ENCODE measurements at places on chromosomes 7 and 10. TPM values are rescaled to one million over a fixed set of nuclear protein-coding genes. Genes with fewer than 3 reads are reported as not detected.

The GSTO1 gene
- total RNA-seq, result 128 TPM

The RNF32 gene
- 2.0 TPM for total RNA-seq

The GHRHR gene
- not detected for total RNA-seq

The GNAT3 gene
- total RNA-seq, result not detected

The FKBP6 gene
- not detected for total RNA-seq

The LRRD1 gene
- total RNA-seq, result not detected

The HECTD2 gene
- 6.8 TPM for total RNA-seq

GRCh38 chr10:96334616-96335526 lies 23.9 kb downstream of the OPALIN start:
- DNase-seq, result no peak

- no peak for DNase-seq
Observed at GRCh38 chr10:28177944-28178637, 124.8 kb downstream of the MPP7 start.

- peak; percentile 44 for DNase-seq
Observed at GRCh38 chr10:26367771-26368170, 70.4 kb upstream of the APBB1IP start.

DNA sequence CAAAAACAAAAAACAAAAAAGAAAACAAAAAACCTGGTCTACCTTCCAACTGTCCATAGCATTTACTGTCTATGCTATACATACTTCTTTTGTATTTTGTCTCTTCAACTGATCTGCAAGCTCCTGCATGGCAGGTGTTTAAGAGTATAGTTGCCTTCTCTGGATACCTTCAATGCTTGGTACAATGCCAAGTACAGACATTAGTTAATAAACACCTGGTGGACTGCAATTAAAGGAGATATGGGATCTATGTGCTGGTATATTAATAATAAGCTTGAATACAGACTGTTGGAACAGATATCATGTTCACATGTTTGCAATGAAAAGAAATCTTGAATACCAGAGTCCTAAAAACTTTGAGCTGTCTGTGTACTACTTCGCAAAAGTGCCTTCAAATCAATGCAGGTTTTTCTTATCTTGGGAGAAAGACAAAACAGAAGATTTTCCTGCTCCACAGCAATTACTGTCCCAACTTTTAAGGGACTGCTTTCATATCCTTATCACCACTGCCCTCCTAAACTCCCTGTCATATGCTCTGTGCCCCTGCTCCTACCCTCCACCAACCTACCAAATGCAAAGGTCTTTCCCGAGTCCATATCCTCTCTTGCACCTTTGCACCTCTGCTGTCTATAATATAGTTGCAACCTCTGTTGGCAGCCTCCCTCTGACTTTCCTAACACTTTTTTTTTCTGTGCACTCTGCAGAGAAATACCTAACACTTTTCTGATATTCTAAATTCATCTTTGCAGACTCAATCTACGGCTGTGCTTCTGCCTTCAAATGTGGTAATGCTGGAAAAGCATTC lies 85.1 kb downstream of the DNMBP start:
- no peak for DNase-seq

DNA sequence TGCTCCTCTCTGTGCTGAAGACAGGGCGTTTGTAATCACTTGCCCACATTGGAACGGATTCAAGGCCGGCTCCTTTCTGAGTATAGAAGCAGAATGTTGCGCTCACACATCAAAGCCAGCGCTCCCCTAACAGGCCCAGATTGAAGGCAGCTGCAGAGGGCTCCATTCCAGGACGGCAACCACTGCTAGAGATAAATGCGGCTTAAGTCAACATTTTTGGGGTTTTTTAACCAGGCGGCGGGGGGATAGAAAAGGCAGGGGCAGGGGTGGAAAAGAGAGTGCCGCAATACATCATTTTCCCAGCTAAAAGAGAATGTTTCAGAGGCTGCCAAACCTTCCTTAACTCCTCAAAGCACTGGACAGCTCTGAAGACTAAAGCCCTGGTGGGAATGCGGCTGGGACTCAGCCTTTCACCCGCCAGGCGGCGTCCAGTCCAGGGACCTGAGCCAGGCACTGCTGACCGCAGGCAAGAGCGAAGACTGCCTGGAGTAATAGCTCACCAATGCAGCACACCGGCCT lies 189.6 kb downstream of the TNS3 start:
- no peak for DNase-seq

- DNase-seq, result no peak
Observed at GRCh38 chr10:99685597-99685967, 26.3 kb downstream of the ENTPD7 start.

DNA sequence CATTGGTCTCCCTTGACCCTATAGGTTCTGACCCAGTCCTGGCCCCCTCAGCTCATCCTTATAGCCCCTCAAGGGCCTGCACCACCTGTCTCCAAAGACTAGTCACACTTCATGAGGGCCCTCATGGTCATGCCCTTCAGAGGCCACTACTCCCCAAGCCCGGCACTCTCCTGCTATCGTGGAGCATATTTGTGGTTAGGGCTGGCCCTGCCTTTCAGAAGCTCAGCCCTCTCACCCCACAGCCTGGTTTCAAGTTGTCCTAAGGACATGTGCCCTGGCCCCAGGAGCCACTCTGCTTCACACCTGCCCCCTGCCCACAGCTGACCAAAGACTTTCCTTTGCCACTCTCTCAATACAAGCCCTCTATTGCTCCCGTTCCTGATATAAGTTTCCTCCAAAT lies 60.3 kb upstream of the LBX1 start:
- no peak for DNase-seq

GRCh38 chr10:31709028-31709427 lies 219.6 kb downstream of the ARHGAP12 start:
- DNase-seq, result no peak

GRCh38 chr7:32266932-32267475 lies 196.8 kb upstream of the PDE1C start:
- no peak for DNase-seq

GRCh38 chr10:107340326-107340725 lies 175.8 kb upstream of the SORCS1 start:
- no peak for DNase-seq

DNA sequence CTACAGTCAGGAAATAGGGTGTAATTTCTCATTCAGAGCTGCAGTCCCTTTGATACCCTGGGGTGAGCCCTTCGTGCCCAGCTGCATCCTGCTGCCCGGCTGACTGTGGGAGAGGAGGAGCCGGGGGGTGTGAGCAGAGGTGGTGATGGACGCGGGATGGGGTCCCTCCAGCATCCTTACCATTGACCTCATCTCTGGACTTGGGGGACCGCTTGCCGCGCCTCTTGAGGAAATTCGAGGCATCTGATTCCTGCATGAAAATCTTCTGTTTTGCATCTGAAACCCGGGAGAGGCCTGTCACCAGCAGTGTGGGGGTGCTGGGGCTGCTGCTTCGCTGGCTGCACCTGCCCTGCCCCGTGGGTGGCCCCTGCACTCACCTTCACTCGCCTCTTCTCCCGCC lies 816 bp downstream of the UCMA start:
- DNase-seq, result no peak

DNA sequence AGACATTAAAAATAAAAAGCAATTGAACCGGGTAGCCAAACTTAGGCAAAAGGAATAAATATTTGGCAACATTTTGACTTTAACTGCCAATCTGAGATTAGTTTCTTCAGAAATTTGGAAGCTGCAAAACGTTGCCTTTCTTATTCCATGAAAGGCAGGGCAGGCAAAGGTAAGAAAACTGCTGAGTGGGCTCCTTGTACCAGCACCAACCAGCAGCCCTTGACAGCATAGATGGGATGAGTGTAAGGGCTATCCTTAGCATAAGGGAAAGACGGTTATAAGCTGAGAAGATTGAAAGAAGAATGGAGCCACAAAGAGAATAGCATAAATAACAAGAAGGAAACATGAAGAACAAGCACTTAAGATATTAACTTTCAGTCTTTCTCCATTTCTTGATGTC lies 28.6 kb downstream of the AP3M1 start:
- DNase-seq, result no peak

GRCh38 chr7:77262316-77262715 lies 62.7 kb upstream of the FGL2 start:
- DNase-seq, result no peak

GRCh38 chr7:37928878-37929277 lies 8.4 kb downstream of the EPDR1 start:
- DNase-seq, result no peak

GRCh38 chr10:111108441-111108840 lies 31.6 kb downstream of the ADRA2A start:
- DNase-seq, result no peak

DNA sequence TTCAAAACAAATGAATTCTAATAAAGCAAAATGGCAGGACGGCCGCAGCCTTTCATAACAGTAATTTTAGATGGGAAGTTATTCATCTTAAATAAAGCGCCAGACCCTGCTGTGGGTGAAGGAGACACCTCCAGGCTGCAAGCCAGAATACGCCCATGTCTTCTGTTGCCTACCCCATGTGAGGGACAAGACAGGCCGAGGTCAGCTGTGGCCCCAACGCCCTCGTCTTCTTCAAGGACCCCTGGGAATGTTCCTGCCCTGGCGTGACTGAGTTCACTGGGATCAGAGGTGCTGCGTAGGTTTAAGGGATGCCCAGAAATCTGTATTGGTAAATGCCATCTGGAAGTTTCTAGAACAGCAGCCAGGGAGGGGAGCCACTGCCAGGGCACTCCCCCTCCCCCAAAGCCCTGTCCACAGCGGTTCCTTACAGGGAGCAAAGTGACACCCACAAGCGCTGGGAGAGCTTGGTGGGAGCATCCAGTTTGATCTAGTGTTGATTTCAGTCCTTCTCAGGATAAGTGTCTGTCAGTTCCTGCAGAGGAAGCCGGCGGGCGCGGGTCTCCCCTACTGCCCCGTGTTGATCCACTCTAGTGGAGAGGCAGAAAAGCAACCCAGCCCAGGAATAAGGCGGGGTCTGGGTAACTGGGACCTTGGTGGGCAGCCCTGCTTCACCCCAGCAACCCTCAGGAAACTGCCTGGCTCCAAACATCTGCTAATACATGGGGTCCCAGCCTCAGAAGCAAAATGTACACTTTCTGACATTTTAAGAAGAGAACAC lies 20.6 kb downstream of the PAPOLB start:
- DNase-seq, result no peak

GRCh38 chr7:108454317-108454673 lies 1.9 kb downstream of the NRCAM start:
- DNase-seq, result no peak

GRCh38 chr10:125190946-125191345 lies 30.6 kb upstream of the CTBP2 start:
- DNase-seq, result no peak

- no peak for DNase-seq
Observed at GRCh38 chr10:59891349-59891748, 15.0 kb downstream of the CCDC6 start.

DNA sequence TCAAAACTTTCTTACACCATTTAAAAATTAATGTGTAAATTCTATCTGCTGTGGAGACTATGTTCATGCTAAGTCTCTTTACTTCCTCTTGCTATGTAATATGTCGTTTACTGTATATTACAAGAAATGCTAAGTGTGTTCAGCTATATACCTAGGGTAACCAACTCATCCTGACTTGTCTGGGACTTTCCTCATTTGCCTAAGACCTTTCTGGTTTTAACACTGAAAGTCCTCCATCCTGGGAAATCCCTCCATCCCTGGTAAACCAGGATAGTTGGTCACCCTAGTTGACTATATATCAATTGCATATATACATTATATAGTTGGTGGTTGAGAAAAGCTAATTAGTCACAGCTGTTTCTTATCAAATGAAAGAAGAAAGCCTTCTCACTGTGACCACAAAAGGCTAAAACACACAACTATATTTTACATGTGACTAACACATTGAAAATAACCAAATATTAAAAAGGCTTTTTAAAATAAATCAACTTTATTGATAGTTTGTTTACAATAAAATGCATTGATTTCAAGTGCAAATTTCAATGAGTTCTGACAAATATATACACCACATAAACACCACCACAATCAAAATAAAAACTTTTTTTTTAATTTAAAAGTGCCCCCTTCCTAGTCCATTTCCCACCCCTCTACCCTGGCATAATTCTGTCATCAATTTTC lies 167.7 kb upstream of the INHBA start:
- DNase-seq, result no peak

- DNase-seq, result no peak
Observed at GRCh38 chr7:29989257-29989995, at the start of gene SCRN1. Gene SCRN1, minus strand, starts transcription at chr7:29989801. Its CDS starts 20,734 bp downstream, at chr7:29969067.

- DNase-seq, result no peak
Observed at GRCh38 chr7:74376256-74377036, 77.3 kb upstream of the GTF2IRD1 start.

DNA sequence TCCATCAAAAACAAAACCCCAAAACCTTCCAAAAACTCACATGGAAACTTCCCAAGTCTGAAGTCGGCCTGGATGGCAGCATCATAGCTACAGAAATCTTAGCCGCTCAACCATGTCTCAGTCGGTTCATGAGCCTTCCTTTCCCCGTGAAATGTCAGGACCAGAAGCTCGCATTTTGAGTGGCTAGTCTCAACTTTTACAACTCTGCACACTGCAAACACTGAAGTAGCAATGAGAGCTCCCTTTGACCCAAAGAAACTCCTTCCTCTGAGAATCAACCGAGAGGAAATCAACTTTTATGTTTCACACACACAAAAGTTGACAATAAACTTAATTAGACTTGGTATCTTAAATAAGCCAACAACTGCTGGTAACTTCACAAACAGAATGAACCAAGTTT lies 37.6 kb upstream of the RNF32 start:
- DNase-seq, result no peak

DNA sequence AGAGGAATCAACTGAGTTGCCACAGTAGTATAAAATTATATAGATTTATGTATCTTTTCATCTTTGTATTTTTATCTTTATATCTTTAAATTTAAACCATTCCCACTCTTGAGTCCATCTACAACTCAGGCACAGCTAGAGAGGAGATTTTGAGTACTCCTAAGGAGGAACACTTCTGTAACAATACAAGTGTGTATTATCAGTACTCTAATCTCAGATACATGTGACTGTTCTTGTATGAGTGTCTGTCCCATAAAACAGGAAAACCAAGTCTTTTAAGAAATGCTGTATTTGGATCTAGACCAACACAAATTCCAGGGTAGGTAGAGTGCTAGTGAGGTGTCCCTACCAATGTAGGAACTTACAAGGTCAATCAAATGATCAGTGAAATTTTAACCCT lies 1428.0 kb upstream of the LRRTM3 start:
- DNase-seq, result no peak
